ENCODE measurements at places on chromosomes 6 and 20.
A peak's percentile ranks its signal among the peaks of the same experiment; 100 is the strongest.

DNA sequence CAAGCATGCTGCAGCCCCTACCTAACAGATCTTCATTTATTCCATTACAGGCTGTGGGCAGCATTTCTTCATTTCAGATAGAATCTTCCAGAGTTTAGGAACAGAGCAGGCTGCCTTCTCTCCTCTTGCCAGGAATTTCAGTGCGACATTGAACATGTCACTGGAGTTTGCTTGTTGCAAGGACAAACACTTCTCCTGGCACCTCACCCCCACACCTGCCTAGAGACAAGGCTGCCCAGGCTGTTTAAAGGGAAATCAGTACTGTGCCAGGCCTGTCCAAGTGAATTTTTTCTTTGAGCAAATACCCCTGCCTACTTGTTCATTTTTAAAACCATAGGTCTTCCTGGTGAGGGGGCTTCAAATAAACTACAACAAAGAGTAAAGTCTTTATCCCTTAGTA, 594.1 kb downstream of the PTPRT start:
- no peak for DNase-seq

- DNase-seq, result no peak
Measured at GRCh38 chr6:13550656-13551055, 23.7 kb upstream of the SIRT5 start.

- no peak for DNase-seq
Measured at GRCh38 chr20:12698817-12699216, 310.0 kb upstream of the SPTLC3 start.

DNA sequence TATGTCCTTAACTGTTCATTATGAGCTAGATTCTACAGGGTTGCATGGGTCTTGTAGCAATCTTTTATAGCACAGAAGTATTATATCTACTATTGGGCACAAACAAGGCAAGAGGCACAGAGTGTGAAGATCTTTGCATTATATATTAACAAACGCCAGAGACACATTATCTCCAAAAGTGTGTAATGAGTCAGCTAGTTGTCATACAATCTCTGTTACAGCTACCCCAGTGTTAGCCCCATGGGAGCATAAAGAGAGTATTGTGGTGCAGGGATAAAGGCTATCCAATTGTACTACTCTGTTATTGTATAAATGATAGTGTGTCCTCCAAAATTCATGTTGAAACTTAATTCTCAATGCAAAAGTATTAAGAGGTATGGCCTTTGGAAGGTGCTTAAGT, 148.4 kb upstream of the RIMS1 start:
- DNase-seq, result no peak

GRCh38 chr20:19317237-19318069, 105.0 kb downstream of the SLC24A3 start:
- DNase-seq, result no peak

GRCh38 chr6:111662072-111662793, 56.6 kb upstream of the TRAF3IP2 start:
- DNase-seq, result no peak

- DNase-seq, result no peak
Measured at GRCh38 chr20:40943591-40943990, 85.0 kb upstream of the TOP1 start.

- DNase-seq, result no peak
Measured at GRCh38 chr6:5162355-5162754, 77.2 kb downstream of the PPP1R3G start.

GRCh38 chr6:44057238-44057930, 69.9 kb downstream of the MRPL14 start:
- DNase-seq, result no peak

GRCh38 chr6:159100395-159101182, 55.8 kb upstream of the TAGAP start:
- DNase-seq, result no peak

- no peak for DNase-seq
Measured at GRCh38 chr6:6591778-6592465, 3.4 kb downstream of the LY86 start.

GRCh38 chr20:47273591-47274235, 82.8 kb downstream of the ZMYND8 start:
- peak; percentile 69 for DNase-seq

- DNase-seq, result no peak
Measured at GRCh38 chr20:22385602-22386305, 198.6 kb downstream of the FOXA2 start.

DNA sequence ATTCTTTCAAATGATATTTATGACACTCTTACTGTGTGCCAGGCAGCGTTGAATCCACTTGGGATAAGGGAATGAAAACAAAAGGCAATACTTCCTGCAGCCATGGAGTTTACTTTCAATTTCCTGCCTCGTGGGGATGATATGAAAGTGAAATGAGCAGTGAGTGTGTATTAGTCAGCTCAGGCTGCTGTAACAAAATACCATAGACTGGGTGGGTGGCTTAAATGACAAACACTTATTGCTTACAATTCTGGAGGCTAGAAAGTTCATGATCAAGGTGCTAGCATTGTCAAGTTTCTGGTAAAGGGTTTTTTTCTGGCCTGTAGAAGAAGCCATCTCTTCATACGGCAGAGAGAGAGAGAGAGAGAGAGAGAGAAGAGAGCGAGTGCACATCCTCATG, 41.7 kb downstream of the TSHZ2 start:
- DNase-seq, result no peak

DNA sequence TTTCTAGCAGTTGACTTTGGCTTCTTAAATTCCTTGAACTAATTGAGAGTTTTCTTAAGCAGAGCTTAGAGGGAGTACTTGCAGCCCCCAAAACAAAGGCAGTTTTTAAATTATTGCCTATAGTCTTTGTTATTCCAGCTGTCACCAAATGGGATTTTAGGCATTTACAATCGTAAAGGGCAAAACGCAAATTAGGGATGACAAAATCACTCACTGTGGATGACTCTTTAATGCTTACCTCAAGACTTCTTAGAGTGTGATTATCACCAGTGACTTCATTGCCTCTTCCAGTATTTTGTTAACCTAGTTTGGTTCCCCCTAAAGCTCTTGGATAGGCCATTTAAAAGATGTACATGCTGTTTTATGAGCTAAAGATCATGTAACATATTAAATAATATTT, 126.8 kb downstream of the LRRC1 start:
- DNase-seq, result no peak

All from fibroblast of skin of right quadriceps (primary cell).